ENCODE measurements at places on chromosomes 13 and 19.
A peak's percentile ranks its signal among the peaks of the same experiment; 100 is the strongest.

DNA sequence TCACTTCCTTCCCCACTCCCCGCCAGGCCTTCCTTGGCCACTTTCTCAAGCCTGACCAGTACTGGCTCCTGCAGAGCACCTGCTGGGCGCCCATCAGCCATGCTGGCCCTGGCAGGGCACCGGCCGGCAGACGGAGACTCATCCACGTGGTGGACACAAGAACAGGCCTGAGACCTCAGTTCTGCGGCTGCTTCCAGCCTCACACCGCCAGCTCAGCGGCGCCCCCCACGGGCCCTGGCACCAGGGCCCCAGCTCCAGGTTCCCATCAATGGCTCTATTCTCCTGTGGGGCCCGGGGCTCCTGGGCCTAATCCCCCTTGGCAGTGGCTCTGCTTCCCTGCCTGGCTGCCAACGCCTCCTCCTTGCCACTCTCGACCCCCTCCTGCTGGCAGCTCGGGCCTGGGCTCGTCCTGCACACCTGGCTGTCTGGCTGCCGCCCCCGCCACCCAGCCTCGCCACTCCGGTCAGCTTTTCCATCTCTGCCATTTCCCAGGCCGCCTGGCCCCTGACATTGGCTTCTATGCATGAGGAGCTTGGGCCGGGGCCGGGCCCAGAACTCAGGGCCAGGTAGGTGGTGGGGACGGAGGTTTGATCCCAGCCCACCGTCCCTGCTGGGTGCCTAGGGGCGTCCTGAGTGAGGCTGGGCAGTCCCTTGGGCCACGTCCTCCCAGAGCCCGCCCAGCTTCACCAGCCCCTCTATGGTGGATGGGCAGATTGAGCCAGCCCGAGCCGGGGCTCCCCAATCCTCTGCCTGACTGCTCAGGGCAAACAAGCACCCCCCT lies 6.2 kb downstream of the NDUFA11 start:
- DNase-seq = no peak

GRCh38 chr13:26585136-26585535 lies 27.7 kb downstream of the WASF3 start:
- DNase-seq = no peak

- no peak for DNase-seq
These were observed at the start of gene DOCK6 for GRCh38 chr19:11261971-11262839. DOCK6 (minus strand) TSS chr19:11262524; CDS start chr19:11262440, 84 bp downstream.

DNA sequence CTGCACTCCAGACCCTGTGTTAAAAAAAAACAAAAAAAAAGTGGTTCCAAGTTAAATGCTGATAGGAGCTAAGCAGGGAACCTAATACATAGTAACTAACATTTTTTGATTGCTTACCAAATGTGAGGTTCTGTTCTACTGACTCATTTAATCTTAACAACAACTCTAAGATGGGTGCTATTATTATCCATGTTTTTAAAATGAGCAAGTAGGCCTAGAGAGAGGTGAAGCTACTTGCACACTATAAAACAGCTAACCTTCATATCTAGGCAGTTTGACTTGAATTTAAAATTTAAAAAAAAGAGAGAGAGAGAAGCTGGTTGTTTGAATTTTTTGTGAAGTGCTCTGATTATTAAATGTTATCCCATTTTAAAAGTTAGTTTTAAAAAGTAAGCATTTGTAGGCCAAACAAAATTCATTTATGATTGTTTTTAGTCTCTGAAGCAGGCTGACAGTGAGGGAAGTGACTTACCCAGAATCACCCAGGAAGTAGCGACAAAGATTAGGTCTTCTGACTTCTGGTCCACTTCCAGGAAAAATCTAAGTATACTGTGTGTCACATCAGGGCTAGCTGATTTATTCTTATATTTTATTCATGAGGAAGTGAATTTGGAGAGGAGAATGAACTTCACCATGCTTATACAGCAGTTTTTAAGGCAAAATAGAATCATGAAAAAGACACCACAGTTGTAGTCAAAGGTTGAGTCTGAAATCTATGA lies 2.4 kb downstream of the SIGLECL1 start:
- DNase-seq = no peak

GRCh38 chr13:105997581-105998550 lies 537.6 kb downstream of the EFNB2 start:
- DNase-seq = no peak

- no peak for DNase-seq
These were observed 107.7 kb downstream of the RAB20 start for GRCh38 chr13:110453797-110454196.

- DNase-seq = no peak
These were observed 162.9 kb upstream of the NBEA start for GRCh38 chr13:34779171-34779570.

DNA sequence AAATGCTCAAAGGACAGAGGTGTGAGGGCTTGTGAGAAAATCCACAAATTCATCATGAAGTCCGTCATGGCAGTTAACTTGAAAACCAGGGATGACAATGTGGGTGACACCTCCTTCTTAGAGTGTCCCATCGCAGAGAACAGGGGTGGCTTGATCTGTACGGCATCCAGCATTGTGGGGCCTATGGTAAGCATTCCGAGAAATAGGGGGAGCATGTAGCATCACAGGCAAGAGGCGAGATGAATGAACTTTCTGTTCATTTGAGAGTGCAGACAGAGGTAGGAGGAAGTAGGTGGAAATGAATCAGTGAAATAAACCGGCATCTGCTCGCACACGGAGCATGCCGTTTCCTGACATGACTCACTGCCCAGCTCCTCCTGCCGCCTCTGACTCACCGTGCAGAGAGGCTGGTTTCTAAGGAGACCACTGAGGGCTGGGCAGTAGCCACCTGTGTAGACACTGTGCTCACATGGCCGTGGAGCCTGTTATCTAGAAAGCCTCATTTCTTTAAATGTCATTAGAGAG lies 339.0 kb downstream of the RFC3 start:
- no peak for DNase-seq

DNA sequence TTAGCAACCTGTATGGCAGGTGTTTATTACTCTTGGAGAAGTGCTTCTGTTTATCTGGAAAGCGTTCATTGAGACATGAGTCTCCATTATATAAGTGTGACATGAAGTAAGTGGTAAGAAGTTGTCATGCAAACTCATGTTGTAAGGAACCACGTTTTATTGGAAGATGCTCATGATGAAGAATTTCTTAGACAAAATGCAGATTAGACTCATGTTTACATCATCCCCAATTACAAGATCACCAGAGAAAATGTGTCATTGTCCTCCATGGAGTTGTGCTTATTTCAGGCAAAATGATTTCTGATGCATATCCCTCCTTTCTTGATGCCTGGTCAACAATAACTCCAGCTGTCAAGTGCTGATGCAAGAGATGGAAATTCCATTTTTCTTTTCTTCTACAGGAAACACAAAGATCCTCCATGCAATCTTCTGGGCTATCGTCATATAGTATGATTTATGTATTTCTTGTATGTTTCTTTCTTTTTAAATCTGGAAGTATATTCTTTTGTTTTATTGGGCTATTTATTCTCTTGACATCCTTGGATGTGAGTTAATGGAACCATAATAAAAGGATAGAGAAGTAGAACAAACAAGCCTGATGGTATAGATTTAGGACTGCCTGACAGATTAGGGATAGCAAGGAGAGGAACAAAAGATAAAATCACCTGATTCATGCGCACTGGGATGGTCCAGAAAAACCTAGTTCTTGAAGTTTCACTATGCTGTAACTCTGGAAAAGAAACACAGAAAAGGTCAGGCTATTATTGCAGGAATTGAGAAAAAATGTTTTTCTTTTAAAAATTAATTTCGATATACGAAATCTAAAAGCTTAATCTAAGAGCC lies 50.7 kb upstream of the DIAPH3 start:
- no peak for DNase-seq

- no peak for DNase-seq
These were observed 521.5 kb downstream of the SLITRK6 start for GRCh38 chr13:85277748-85278147.

DNA sequence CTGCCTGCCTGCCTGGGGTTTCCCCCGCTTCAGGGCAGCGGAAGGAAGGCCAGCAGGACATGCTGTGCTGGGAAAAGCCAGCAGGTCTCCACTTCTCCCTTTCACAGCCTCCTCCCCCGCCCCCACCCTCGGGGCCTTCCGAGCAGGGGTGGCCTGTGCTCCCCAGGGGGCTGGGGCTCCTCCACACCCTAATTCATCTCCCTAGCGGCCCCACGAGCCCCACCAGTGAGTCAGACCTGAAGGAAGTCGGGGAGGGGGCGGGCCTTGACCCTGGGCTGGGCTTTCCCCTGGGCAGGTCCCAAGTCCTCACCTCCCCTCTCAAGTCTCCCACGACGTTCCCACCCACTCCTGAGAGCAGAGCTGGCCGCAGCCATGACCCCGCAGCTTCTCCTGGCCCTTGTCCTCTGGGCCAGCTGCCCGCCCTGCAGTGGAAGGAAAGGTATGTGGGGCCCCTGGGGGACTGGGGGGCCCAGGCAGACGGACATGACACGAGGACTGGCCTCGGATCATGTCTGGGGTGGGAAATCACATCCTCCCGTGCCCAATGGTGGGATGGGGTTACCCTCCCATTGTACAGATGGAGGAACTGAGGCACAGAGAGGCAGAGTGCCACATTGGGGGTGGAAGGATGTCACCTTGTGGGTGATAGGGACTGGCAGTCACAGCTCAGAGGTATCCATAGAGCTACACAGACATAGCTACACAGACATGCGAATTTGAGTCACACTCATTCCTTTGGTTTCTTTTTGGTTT lies at the start of gene EBI3:
Gene EBI3 (plus strand): TSS at position 345 of the 753 bp plus-strand sequence. CDS start 28 bp downstream, at position 373.
- DNase-seq = no peak

DNA sequence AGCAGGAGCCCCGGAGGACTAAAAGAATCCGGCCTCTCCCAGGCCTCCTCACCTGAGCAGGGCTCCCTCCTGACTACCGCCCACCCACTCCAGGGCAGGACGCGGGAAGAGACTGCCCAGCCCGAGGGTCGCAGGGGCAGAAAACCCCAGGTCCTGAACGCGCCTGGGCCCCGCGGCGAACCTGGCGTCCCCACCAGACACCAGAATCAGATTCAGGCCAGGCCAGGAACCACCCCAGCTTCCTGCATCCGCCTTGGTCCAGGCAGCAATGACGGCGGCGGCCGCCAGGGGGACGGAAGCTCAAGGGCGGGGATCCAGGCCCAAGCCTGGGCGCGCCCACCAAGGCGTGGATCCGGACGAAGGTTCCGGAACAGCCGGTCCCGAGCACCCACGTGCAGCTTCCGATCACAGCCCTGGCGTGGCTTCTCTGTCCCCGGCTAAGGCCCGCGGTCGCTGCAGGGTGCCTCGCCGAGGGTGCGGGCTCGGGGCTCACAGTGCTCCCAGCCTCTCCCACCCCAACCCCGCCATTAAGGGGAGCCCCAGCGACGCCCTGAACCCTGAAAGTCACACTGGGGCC lies 3.6 kb downstream of the LGALS7 start:
- DNase-seq = peak; percentile 88

DNA sequence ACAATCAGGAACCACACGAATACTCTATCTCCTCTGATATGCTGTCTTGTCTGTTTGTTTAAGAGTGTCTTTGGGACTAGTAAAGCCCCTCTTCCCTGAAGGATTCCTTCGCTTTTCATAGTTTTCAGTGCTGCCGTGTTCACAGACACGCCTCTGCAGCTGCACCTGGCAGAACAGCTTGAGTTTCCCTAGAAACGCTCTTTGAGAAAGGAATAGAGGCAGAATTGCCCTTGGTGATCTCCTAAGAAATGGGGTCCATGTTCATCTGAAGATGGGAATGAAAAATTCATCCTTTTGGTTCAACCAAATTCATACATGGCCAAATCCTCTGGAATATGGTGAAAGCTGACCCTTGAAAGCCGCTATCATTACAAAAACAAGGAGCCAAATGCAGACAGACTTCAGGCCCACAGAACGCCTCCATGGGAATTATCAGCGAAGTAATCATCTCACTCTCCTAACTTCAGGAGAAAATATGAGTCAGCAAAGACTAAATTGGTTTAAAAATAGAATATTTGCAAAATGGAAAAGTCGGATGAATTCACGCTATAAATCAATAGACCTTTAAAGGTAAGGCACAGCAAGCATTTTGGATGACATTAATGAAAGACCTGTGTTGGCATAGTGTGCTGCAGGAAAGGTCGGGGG lies 5.5 kb downstream of the SACS start:
- DNase-seq = no peak

- no peak for DNase-seq
These were observed 1.3 kb upstream of the RDH8 start for GRCh38 chr19:10011974-10012373.

GRCh38 chr13:45280751-45281634 lies 60.0 kb downstream of the TPT1 start:
- no peak for DNase-seq

GRCh38 chr13:74597526-74597925 lies 463.3 kb upstream of the KLF12 start:
- no peak for DNase-seq

GRCh38 chr19:39738814-39739213 lies 985 bp upstream of the CLC start:
- DNase-seq = no peak

DNA sequence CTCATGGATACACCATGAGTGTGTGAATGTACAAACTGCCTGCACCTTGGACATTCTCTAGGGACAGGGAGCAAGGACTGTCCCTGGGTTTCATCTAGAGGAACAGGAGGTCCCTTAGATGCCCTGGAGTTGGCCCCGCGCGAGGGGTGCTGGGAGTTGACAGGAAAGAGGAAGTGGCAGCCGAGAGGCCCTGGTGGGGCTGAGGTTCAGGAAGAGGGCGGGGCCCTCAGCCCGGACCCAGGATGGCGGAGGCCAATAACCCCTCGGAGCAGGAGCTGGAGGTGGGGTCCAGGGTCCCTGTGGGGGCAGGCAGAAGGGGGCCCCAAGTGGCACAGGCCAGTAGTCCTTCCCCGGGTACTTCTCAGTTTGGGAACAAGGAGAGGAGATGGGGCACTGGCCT lies 6.9 kb downstream of the PKN1 start:
- peak; percentile 40 for DNase-seq

DNA sequence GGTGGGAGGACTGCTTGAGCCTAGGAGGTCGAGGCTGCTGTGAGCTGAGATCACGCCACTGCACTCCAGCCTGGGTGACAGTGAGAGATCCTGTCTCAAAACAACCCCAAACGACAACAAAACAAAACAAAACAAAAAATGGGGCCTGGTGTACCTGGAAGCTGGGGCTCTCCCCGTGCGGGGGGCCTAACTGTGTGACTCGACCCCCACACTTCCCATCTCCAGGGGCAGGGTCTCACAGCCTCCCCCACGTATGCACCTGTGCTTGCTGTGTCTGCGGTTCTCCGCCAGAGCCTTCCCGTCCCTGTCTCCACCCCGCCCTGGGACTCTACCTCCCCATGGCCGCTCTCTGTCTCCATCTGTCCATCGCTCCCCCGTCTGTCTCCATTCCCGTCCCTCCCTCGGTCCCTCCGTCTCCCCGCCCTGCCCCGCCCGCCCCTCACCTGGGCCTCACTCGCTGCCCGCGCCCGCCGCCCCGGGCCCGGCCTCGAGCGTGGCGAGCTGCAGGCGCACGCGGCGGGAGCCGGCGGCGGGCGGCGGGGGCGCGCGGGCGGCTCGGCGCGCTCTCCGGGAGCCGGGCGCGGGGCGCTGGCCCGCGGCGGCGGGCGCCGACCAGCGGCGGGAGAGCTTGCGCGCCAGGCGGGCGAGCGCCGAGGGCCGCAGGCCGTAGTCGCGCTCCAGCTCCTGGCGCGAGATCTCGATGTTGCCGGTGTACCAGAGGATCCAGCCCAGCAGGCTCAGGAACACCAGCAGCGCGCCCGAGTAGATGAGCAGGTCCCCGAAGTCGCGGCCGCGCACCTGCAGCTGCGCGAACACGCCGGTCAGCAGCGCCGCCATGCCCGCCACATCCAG lies 587 bp downstream of the TMEM238 start:
- DNase-seq = no peak

Measured in stimulated activated CD8-positive, alpha-beta memory T cell treated with anti-CD3 and anti-CD28 coated beads, Interleukin-2, amount 100 ng/mL, for 1 hour (primary cell).